Stimulated activated CD8-positive, alpha-beta memory T cell treated with anti-CD3 and anti-CD28 coated beads, Interleukin-2, amount 100 ng/mL, for 1 hour (primary cell): ENCODE measurements at places on chromosomes 2 and 18.

DNA sequence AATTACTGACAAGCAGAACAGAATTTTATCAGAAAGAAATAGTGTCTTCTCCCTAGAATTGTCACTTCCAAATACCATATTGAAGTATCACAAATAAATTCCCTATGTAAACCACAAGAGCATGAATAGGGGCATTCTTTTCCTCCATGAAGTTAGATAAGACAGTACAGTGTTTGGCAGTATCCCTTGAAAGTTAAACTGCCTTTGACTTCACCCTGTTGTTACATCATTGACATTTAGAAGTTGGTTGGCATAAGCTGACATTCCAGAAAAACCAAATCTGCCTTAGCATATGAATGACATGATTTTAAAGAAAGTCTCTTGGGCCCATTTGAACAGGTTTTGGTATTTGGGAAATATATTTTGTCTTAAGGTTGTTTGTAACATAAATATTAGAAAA lies 50.2 kb upstream of the OSR1 start:
- no peak for DNase-seq

DNA sequence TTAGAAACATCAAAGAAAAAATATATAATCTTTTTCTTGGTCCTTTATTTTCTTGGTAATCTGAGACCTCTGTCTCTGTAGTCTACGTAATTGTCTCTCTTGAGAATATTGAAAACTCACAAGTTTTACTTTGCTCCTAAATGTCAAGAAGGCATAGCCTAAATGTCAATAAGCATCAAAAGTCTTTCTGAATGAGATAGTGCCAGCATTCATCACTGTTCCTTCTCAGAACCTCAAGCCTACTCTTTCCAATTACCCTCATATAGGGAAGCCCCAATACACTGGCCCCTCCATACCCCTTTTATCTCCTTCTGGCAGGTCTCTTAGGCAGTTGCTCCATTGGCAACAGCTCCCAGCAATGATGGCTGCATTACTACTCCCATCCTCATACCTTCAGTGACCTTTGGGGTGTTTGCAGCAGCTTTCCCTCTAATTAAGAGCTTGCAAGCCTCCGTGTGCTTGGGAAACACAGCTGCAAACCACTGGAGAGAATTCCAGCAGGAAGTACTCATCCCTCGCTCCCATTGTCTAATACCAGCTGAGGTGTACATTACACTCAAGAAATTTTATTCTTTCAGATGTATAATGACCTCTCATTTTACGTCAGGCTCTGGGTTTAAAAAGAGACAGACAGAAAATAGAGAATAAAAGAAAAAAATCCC lies 95.8 kb downstream of the KYNU start:
- DNase-seq: no peak

- DNase-seq: no peak
Observed at GRCh38 chr2:38698467-38699003, 32.6 kb downstream of the GALM start.

GRCh38 chr2:29879456-29879855 lies 41.9 kb downstream of the ALK start:
- no peak for DNase-seq

GRCh38 chr2:44931198-44931780 lies 10.2 kb upstream of the SIX3 start:
- DNase-seq: no peak

- no peak for DNase-seq
Observed at GRCh38 chr2:133570542-133570941, 2.3 kb upstream of the NCKAP5 start.
